Stimulated activated CD8-positive, alpha-beta memory T cell treated with anti-CD3 and anti-CD28 coated beads, Interleukin-4, amount 100 ng/mL, for 1 hour (primary cell): ENCODE measurements at places on chromosomes 1 and 21.

DNA sequence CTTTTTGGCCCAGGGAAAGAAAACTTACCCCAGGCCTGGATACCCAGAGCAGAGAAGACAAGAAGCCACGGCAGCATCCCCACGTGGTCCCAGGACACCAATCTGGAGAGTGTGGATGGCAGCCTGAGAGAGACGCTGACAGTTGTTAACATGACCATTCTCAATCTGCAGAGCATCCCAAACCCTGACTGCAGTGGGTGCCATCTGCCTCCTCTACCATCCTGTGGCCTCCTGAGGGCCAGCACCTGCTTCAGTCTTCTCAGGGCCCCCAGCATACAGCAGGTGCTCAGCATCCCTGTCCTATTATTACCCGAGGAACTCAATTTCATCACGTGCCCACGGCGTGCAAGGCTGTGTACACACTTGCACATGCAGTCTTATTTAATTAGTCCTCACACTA is 785 bp downstream of the PGLYRP4 start:
- DNase-seq: no peak

DNA sequence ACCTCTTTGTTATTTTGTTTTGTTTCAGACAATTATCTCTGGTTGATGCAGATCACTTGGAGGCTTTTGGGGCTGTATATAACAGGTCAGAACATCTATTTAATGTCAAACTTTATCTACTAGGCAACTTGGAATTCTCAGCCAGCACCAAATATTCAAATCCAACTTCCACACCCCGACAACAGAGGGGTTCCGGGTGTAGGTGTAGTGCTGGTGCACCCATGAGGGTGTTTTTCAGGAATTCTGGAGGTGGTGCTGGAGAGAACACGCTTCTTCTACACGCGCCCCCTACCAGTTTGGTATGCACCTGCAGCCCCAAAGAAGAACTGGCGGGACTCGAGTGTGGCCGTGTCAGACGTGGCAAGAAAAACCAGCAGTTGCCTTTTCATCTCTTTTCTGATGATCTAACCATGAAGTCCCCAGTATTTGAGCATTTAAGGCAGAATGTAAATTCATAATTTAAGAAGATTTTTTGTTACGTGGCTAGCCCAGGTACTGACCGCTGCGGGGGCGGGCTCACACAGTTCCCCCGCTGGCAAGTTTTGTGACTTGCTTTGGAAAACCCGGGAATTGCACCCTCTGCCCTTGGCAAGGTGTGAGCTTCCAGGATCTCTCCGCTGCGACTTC is 462 bp upstream of the TLCD4 start:
- DNase-seq: no peak

- no peak for DNase-seq
Observed at GRCh38 chr1:8831340-8831739, 13.9 kb upstream of the RERE start.

DNA sequence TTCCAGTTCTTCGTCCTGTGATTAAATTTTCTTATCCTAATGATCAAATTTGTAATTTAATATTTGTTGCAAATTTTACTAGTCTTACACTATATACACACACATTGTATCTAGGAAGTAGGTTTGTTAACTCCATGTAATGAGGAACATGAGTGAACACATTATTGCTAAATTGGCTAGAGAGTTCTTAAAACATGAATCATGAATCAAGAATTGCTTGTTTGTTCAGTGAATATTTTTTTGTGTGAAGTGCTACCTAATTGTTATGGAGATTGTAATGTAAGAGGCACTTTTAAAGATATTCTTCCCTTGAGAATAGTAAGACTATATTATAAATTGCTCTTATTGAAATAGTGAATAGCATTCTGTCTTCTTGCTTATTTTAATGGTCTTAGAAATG is 4.6 kb downstream of the GPSM2 start:
- DNase-seq: no peak

- no peak for DNase-seq
Observed at GRCh38 chr21:25489673-25490072, 117.6 kb downstream of the MRPL39 start.

DNA sequence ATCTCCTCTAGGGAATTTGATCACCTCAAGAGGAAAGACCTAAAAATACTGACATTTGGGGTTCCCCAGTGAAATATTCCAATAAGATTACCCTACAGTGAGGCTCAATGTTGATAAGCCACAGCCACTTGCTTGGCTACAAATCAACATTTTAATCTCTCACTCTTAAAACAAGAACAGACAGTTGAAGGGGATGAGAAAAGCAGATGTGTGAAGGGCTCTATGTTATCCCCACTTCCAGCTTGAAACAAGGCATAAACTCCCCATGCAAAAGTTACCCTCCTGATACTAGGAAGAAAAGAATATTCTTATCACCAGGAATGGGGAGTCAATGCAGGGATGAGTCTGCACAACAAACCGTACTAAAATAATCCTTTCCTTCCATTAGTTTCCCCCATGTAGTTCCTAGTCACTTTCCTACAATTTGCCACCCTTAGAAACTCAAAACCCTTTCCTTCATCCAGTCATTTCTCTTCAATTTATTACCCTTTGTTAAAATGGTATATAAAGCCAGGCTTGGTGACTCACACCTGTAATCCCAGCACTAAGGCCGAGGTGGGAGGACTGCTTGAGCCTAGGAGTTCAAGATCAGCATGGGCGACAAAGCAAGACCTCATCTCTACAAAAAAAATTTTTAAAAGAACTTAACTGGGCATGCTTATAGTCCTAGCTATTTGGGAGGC is 29.5 kb downstream of the LPGAT1 start:
- DNase-seq: no peak

DNA sequence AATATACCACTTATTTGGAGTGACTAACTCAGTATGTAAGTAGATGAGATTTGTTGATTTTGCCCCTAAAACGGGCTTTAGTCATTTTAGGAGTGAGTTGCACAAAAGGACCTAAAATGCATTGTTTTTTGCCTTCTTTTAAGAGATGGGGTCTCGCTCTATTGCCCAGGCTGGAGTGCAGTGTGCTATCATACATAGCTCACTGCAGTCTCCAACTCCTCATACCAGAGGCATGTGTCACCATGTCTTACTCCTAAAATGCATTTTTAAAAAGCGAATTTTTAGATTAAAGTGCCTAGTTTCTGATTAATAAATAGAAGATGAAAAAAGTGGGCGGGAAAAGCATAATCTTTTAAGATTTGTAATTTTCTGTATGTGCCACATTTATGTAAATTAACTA is 11.5 kb upstream of the NEXN start:
- DNase-seq: no peak

- no peak for DNase-seq
Observed at GRCh38 chr1:229381234-229381633, 38.4 kb upstream of the CCSAP start.

- no peak for DNase-seq
Observed at GRCh38 chr1:77300566-77300965, 18.7 kb downstream of the AK5 start.

GRCh38 chr1:109531826-109532364 is 7.8 kb upstream of the GPR61 start:
- no peak for DNase-seq

GRCh38 chr1:229240532-229240931 is 30.4 kb upstream of the RAB4A start:
- no peak for DNase-seq

- no peak for DNase-seq
Observed at GRCh38 chr1:233993651-233994050, 89.2 kb downstream of the SLC35F3 start.

- no peak for DNase-seq
Observed at GRCh38 chr21:23698619-23699018, 1908.7 kb downstream of the MRPL39 start.

DNA sequence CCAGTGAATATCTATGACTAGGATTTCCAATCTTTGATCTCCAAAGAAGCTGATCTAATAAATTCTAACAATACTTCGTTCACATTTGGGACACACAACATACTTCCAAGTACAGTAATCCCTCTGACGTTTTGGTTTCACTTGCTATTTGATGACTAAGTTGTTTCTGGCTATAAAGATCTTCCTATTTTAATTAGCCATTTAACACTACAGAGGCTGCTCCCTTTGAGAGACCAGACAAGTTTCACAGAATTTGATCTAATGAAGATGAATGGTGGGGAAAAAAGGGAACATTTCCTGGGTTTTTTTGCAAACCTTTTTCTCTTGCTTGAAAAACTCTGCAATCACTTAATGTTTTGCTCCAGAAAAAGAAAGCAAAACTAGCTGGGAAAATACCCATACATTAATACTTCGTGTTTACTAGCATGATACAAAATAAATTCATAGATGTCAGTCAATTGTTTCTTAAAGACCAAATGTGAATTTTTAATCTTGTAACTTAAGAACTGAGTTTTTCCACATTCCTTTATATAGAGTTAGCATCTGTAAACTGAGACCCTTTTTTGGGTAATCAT is 28.0 kb upstream of the GLIS1 start:
- no peak for DNase-seq

DNA sequence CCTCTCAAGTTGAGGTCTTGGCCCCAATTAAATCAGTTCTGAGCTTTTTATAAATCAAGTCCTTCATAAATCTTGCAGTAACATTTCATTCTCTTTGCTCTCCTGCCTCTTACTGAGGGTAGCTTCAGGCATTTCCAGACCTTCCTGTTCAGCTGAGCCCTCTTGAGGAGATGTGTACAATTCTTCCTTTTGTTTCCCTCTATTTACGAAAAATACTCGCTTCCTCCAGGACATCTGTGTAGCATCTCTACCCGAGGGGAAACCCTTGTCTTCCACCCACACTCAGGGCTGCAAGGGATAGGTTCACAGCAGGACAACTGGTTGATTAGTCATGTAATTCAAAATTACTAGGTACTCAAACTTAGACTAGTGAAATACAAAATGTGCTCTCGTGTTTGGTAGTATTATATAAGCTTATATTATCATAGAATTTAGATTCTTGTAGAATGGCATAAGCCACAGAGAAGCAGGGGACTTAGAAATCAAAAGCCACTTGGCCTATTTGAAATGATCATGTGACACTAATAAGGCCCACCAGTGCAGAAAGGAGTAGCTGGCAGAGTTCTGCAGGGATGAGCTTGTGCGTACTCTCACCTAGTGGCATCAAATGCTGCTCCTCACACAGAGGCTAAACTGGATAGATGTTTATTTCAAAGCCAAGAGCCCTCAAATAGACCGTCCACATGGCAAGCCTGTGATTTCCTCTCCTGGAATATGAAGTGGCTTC is 126.7 kb downstream of the GDAP2 start:
- no peak for DNase-seq

- DNase-seq: no peak
Observed at GRCh38 chr1:29325675-29326074, 89.4 kb downstream of the PTPRU start.

GRCh38 chr1:94037392-94038229 is 83.3 kb downstream of the ABCA4 start:
- no peak for DNase-seq

DNA sequence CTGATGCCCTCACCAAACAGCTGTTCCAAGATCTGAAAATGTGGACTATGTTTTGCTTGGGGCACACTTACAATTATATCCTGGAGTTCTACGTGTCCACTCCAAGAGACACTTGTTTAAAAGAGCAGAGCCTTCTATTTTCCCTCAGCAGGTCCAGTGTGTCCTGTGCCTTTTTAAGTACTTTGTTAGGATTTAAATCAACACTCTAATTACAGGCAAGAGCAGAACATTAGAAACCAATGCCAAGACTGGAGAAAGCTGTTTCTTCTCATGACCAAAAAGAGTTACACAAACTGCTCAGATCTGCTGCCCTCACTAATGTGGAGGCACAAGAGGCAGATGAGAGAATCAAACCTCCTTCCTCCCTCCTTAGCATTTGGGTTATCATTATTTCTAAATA is 452.9 kb downstream of the LMO4 start:
- DNase-seq: no peak

DNA sequence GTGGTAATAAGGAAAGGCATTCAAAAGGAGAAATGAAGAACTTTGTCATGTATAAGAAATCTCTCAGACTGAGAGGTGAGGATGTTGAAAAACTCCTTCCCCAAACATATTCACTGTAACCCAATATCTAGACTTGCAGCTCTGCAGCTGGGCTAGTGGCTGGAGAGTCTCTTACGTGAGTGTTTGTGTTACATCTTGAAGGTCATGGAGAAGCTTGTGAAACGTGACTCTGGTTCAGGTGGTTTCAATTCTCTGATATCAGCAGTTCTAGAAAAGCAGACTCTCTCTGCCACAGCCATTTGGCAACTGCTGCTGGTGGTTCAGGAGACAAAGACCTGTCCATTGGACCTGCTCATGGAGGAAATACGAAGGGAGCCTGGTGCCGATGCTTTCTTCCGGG is 55.0 kb upstream of the EPHA8 start:
- no peak for DNase-seq

GRCh38 chr1:103250441-103250861 is 142.1 kb upstream of the COL11A1 start:
- DNase-seq: no peak

DNA sequence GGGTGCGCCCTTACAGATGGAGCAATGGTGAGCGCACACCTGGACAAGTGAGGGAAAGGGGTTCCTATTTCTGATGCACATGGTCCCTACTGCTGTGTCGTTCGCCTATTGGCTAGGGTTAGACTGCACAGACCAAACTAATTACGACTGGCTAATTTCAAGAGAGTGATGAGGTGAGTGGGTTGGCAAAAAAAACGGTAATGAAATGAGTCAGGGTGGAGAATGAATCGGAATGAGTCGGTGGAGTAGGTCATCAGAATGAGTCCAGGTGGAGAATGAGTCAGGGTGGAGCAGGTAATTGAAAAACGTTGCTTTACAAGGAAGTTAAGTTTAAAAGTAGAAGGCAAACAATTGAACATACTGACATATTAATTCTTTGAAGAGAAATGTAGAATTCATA is 79.8 kb downstream of the WDR4 start:
- no peak for DNase-seq
